NCI-H2227 treated with DMSO at 0.1 percent for 48 hours (cell line): ENCODE measurements at places on chromosomes 16 and 17.

DNA sequence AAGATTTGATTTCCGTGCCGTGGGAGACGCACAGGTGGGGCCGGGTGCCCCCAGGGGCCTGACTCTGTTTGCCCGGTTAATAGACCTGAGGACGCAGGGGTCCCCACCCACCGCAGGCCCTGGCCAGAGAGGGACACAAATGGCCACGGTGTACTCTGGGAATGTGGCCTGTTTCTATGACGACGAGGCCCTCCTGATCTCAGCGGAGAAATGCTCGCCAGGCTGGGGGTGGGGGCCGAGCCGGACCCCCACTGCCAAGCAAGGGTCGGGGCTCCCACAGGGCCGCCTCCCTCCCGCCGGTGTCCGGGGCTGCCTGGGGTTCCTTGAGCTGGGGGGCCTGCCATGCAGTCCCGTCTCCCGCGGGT, 24.5 kb upstream of the C1QTNF8 start:
- no peak for DNase-seq

GRCh38 chr17:34997355-34997862, 17.1 kb downstream of the LIG3 start:
- no peak for DNase-seq

DNA sequence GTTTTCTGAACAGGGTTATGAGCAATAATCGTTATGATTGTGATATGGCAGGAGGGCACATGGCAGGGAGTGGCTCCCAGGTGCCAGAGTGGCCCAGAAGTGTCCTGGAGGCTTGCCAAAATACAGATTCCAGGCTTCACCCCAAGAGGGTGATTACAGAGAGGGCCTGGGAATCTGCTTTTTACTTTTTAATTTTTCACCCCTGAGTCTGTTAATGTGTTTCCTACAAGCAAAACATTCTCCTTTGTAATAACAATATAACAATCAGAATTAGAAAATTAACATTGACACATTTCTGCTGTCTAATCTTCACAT, 212.4 kb downstream of the SNX29 start:
- no peak for DNase-seq

DNA sequence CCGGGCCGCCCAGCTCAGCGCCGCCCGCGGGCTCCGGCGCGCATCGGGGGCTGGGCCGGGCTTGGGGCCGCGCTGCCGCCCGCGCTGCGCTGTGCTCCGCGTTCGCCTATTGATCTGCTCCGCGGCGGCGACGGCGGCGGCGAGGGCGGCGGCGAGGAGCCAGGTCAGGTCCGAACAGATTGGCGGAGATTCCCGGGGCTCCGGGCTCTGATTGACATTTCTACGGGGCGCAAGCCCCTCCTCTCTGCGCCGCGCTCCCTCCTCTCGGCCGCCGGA, 559 bp downstream of the IRX3 start:
- DNase-seq = no peak
